ENCODE measurements at places on chromosomes 13 and 19.

- DNase-seq, result no peak
These were observed 1.1 kb upstream of the MBNL2 start for GRCh38 chr13:97221046-97221445.

- DNase-seq, result no peak
These were observed 32.5 kb downstream of the CAPN12 start for GRCh38 chr19:38711726-38712153.

DNA sequence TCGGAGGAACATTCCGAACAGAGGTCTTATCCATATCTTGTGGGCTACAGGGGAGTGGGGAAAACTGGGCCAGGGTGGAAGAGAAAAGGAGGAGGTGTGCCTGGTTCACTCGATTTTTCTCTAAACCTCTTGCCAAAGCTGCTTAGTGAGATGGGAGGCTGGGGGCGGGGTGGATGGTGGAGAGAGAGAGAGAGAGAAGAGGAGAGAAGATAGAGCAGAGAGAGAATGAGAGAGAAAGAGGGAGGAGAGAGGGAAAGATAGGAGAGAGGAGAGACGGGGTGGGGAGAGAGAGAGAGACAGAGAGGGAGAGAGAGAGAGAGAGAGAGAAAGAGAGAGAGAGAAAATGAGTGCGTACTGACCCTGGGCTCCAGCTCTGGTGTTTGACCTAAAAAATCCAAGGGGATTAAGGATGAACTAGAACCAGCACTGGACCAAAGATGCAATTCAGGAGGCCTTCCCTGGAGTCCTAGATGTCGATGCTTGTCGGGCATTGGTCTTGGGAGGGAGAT is 14.1 kb downstream of the NOVA2 start:
- no peak for DNase-seq

GRCh38 chr13:97474349-97474980 is 40.5 kb downstream of the RAP2A start:
- DNase-seq, result no peak

DNA sequence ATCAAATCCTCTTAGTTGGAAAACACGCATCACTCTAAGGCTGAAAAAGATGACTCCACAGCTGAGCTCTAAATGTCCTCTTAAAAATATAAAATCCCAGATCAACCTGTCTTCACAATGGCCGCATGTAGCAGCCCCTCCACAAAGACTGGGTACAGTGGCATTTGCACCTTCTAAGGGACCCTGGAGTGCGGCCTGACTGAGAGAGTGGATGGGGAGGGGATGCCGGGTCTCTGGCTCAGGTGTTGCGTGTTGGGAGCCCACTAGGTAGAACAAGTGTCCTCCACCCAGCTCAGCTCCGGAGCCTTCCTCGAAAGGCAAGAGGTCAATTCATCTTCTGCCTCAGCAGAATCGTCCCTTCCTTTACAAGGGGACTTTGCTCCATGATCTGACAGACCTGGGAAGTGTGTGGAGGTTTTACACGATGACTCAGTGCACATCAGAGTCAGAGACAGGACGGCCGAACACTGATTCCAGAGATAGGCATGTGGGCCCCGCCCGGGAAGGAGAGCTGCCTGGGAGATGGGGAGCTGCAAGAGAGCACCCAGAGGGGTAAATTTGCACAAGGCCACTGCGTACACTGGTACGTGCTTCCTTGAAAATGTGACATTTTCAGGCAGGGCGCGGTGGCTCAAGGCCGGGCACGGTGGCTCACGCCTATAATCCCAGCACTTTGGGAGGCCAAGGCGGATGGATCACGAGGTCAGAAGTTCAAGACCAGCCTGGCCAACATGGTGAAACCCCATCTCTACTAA is 23.5 kb upstream of the SLC15A1 start:
- no peak for DNase-seq

GRCh38 chr13:59447031-59447430 is 716.7 kb downstream of the DIAPH3 start:
- DNase-seq, result no peak

DNA sequence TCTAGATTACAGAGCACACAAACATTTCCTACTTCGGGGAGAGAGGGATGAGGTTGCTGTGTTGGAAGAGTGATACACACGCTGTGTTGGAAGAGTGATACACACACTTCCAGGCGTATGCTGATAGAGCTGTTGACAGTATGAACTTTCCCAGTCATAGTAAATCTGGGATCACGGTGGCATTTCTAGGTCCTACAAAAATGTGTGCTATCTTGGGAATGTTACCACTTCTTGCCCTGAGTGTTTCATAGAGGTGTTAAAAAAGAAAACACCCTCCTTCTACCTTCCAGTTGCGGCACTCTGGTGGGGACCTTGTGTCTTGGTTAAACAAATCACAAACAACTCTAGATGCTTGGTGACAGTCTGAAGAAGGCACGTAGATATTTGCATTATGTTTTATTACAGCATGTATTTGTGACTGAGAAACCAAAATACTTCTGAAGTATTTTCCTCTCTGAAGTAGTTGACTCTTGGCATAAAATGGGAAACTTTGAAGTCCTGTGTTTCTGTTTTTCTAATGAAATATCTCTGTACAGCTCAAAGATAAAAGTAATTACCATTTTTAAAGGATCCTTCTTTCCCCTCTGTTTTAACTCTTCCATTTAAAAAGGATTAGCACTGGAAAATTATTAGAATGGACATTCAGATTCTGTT is 52.5 kb downstream of the ARHGAP35 start:
- DNase-seq, result no peak

DNA sequence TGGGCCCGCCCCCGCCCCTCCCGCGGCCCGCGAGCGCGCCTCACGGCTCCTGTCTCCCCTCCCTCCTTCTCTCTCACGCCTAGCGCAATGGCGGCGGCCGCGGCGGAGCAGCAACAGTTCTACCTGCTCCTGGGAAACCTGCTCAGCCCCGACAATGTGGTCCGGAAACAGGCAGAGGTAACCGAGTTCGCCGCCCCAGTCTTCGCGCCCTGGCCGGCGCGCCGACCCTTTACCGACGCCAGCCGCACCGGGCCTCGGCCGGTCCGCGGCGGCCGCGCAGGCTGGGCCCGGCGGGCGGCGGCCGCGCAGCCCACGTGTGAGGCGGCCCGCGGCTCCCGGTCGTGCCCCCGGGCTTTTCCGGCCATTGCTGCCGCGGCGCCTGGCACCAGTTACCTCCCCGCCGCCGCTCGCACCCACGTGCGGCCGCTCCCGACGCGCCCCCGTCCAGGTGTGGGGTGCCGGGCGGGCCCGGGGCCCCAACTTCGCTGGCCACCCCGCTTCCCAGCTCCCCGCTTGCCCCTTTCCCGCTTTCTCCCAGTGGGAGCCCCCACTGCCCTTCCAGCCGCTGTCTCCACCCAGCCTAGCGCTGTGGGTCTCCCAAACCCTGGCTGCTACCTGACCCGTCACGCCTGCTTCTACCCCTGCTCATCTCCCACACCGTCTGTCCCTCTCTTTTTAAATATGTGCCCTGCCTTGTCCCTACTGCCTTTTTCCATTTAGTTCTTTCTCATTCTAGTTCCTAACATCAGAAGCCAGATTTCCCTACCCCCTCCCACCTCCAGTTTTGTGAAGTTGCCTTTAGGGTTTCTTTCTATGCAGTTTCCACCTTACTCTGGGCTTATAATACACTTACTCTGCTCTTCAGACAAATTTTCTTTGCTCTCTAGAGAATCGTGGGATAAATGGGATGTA is 23.4 kb downstream of the IPO5 start:
- no peak for DNase-seq

GRCh38 chr19:49799798-49800376 is 13.2 kb downstream of the FUZ start:
- DNase-seq, result no peak

DNA sequence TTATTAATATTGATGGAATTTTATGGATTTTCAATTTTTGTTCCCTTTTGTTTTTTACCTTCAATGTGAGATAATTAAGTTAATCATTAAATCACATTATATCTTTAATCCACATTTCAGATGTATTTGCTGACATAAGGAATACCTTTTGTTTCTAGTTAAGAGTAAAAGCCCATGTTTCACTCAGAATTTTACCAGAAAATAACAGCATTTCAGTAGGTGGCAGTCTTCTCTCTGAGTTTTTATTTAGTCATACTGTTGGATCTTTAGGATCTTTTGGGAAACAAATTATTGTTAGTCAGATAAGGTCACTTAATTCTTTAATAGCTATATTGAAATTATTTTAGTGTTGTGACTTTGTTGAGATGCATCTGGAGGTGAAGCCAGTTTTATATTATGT is 67.9 kb downstream of the NDFIP2 start:
- DNase-seq, result no peak

DNA sequence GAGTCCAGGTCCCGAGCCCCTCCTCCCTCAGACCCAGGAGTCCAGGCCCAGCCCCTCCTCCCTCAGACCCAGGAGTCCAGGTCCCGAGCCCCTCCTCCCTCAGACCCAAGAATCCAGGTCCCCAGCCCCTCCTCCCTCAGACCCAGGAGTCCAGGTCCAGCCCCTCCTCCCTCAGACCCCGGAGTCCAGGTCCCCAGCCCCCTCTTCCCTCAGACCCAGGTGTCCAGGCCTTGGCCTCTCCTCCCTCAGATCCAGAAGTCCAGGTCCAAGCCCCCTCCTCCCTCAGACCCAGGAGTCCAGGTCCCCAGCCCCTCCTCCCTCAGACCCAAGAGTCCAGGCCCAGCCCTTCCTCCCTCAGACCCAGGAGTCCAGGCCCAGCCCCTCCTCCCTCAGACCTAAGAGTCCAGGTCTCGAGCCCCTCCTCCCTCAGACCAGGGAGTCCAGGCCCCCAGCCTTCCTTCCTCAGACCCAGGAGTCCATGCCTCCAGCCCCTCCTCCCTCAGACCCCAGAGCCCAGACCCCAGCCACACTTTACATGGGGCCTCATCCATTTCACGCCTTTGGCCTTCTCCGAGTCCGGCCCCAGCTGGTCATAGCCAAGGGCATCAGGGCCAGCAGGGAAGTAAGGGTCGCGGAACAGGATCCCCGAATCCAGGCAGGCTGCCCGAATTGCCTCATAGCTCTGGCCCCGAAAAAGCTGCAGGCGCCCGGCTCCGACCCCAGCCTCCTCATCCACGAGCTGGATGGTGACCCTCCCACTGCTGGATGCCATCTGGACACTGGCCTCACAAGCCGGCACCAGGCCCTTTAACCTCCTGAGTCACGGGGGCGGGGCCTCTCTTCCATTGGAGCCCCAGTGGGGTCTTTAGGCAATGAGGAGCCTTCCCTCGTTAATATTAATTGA is 628 bp downstream of the CAPN12 start:
- no peak for DNase-seq

GRCh38 chr19:35773020-35773806 is 2.2 kb upstream of the ARHGAP33 start:
- DNase-seq, result no peak

GRCh38 chr13:74129500-74130191 is 4.6 kb downstream of the KLF12 start:
- DNase-seq, result no peak

GRCh38 chr13:103466761-103467160 is 400.5 kb upstream of the SLC10A2 start:
- no peak for DNase-seq

DNA sequence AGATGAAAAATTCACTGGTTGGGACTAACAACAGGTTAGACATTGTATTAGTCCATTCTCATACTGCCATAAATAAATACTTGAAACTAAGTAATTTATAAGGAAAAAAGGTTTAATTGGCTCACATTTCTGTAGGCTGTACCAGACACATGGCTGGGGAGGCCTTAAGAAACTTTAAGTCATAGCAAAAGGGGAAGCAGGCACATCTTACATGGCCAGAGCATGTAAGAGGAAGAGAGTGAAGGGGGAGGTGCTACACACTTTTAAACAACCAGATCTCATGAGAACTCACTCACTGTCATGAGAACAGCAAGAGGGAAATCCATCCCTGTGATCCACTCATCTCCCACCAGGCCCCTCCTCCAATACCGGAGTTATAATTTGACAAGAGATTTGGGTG is 125.9 kb downstream of the SUCLA2 start:
- no peak for DNase-seq

DNA sequence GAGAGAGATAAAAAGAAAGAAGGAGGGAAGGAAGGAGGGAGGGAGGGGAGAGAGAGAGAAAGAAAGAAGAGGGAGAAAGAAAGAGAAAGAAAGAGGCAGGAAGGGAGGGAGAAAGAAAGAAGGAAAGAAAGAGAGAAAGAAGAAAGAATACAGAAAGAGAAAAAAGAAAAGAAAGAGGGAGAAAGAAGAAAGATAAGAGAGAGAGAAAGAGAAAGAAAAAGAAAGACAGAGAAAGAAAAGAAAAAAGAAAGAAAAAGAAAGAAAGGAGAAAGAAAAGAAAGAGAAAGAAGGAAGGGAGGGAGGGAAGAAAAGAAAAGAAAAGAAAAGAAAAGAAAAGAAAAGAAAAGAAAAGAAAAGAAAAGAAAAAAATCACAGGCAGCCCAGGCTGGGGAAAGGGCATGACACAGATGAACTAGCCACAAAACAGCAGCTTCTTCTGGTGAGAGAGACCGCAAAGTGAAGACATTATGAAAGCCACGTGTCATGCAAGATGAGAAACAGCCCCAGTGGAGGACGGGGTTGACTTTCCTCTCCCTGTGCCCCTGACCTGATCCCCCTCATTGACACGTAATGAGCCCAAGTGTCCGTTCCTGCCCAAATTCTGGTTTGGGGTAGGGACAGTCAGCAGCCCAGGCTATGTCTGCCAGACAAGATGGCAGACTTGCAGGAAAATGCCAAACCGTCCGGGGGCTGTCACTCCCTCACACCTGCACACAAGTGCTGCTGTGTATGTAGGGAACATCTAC is 102.1 kb downstream of the INSR start:
- peak; percentile 25 for DNase-seq

DNA sequence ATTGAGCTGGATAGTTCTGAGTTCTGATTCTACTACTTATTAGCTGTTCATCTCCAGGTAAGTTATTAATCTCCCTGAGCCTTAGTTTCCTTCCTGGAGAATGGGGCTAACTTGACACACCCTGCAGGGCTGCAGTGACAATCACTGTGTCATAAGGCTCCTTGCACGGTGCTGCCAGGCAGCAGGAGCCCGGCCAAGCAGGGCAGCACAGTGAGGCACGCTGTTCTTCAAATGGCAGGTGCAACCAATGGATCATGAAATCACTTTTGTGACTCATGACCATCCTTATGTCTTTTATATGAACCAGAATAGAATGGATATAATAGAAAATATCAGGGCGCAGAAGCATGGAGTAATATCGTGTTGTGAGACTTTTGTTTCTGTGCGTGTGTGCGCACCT is 242.6 kb downstream of the ABCC4 start:
- no peak for DNase-seq

GRCh38 chr19:9968820-9969687 is 32.7 kb upstream of the OLFM2 start:
- no peak for DNase-seq

DNA sequence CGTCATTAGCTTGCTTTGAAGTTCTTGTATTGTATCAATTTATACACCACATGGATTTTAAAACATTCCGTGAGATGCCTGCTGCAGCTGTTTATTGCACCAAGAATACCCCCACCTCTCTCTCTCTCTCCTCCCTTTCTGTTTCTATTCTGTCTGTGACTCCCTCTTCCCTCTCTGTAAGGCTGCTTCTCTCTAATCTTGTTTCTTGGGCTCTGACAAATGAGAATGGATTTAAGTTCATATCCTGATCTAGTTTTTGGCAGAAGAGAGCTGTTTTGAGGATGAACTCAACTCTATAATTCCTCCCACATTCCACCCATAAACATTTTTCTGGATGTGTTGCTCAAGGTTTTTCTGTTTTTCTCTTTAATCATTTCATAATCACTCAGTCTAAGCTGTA is 144.3 kb upstream of the FRY start:
- no peak for DNase-seq

- no peak for DNase-seq
These were observed 329.8 kb upstream of the MIR17HG start for GRCh38 chr13:91017669-91018053.
